ENCODE measurements at places on chromosomes 13 and 19.

DNA sequence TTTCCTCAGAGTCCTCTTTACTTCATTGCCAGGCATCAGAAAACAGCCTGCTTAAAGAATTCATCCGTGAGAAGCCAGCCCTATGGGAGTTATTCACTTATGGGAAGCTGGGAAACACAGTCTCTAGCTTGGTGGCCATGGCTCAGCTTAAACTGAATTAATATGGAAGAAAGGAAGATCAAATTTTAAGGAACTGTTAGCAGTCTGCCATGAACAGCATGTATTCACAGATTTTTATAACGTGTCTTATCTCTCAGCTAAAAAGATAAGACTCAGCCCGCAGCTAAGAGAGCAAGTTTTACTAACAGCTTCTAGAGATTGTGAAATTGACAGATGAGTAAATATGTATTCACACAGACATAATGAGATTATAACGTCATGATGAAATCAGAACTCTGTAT is 253.7 kb upstream of the RXFP2 start:
- DNase-seq, result no peak

DNA sequence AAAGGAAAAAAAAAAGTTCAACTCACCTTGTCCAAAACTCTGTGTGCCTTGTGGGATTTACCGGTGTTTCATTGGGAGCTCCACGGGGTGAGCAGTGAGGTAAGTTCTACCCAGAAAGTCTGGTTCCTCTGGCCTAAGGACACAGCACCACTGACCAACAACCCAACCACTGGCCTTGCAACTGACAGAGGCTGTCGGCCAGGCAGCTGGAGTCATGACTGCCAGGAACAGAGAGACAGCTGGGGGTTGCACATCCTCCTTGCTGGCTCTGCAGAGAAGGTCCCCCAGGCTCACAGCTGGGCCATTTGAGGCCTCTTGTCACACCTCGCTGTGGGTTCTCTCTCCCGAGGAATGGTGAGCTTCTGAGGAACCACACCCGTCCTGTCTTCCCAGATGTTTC is 59.5 kb downstream of the ANKRD10 start:
- no peak for DNase-seq

DNA sequence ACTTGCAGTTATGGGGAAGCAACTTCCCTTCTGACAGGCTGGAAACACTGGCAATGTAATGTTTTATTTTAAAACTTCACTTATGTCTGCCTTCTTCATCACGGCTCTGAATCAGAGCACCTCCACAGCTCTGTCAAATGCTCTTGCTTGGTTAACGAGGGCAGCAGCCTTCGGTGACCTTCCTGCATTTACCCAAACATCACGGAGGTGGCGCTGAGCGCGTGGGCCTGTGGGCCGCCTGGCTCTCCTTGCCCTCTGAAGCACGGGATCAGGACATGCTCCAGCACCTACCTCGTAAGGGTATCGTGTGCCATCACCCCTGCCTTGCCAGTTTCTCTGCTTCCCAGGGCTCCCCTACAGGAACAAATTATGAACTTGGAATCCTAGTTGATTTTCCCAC is 310.0 kb downstream of the TEX29 start:
- DNase-seq, result no peak

GRCh38 chr19:14090509-14091080 is at the start of gene SAMD1:
Gene SAMD1 (minus strand): TSS chr19:14090751.
- DNase-seq, result peak; percentile 69

GRCh38 chr13:57264965-57265364 is 98.0 kb downstream of the PRR20E start:
- DNase-seq, result no peak

DNA sequence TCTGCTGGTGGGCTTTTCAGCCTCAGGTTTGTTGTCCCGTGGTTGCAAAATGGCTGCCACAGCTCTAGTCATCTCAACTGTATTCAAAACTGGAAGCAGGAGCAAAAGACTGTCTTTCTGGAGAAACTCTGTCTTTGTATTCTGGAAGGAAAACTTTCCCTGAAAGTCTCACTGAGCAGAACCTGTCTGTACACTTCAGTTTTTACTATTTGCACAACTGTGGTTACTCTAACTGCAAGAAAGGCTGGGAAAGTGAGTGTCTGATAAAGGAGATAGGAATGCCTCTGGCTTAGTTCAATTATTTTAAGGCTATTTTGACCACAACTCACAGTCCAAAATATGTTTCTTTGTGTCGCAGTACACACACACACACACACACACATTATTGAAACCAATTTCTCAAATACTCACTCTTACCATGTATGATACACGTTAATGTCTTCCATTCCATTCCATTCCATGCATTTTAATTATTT is 49.7 kb upstream of the EHD2 start:
- no peak for DNase-seq

DNA sequence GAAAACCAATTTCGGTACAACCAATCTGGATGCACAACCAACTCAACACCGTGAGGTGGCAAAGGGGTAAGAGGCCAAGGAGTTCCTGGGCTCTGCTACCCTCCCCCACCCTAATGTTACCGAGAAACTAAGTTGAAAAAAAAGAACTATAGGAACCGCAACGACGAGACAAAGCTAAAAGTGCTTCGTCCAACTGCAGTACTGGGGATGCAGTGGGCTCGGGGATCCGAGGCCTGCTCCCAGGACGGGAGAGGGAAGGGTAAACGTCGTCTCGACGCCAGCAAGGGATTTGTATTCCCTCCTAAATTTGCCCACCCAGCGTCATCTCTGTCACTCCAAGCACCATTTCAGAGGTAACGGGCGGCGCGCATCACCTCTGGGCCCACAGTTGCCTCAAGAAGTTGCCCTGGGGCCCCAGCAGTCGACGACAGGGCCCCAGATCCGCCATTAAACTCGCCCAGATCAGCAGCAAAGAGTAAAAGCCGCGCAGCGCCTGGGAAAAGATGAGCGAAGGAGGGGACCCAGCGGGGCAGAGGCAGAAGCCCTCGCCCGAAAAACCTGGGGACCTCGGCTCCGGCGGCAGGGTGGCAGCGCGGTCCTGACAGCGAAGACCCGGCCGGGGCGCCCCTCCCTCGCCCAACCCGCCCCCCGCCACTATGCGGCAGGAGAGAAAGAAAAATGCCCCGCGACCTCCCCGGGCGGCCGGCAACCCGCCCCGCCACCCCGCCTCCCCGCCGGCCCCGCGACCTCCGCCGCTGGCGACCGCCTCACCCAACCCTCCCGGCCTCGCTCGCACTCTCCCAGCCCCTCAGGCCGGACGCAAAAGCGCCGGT is 752 bp downstream of the ZMYM5 start:
- no peak for DNase-seq

DNA sequence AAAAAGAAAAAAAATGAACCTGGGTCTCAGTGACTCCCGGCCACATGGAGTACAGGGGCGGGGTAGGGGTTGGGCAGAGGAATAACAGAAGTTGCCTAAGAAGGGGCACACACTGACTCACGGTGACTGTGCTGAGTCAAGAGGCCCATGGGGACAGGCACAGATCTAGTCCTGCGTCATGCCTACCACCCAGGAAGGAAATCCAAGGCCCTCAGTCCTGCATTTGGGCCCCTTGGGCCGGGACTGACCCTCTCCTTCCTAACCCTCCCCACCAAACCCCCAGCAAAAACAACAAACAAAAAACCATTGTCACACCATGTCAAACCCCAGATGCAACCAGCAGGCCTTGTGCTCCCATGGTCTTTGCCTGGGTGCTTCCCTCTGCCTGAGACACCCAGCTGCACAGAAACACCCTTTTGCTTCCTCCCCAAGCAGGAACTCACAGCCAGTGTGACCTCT is 9.6 kb upstream of the NOTCH3 start:
- no peak for DNase-seq

DNA sequence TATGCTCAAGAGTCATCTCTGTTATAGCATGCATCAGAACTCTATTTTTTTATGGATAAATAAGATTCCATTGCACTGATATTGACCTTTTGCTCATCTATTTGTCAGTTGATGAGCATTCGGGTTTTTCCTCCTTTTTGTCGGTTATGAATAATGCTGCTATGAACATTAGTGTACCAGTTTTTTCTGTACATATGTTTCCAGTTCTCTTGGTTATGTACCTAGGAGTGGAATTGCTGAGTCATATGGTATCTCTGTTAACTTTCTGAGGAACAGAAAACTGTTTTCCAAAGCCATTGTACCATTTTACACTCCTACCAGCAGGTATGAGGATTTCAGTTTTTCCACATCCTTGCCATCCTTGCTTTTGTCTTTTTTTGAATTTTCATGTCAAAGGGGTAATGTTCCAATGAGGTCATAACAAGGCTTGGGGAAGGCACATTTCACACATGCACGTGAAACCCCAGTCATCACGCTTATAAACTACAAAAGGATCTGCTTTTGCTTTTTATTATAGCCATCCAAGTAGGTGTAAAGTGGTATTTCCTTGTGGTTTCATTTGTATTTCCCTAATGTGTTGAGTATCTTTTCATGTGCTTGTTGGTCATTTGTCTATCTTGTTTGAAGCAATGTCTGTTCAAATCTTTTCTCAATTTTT is 14.6 kb downstream of the KBTBD7 start:
- no peak for DNase-seq

GRCh38 chr13:102870677-102871415 is 25.0 kb downstream of the ERCC5 start:
- DNase-seq, result peak; percentile 56

DNA sequence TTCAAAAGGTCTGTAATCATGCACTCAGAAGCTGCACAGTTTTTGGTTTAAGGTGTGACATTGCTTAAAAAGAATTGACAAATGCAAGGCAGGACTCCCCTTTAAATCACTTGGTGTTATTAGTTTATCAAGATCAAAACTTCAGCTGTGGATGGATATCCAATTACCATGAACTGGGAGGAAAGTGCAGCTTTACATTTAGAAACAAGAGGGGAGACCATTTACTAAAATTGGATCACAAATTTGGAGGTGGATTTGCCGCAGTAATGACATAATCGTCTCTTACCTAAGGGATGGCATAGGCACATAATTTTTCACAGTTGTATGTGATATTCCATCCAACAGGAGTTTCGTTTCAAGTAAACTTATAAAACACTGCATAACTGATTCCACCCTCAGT is 1610.2 kb downstream of the SLITRK5 start:
- DNase-seq, result no peak

GRCh38 chr13:104625201-104625600 is 1559.0 kb upstream of the SLC10A2 start:
- no peak for DNase-seq

GRCh38 chr13:34469196-34469986 is 472.7 kb upstream of the NBEA start:
- DNase-seq, result no peak

- DNase-seq, result no peak
These were observed 18.1 kb upstream of the EID2 start for GRCh38 chr19:39557811-39558623.

- DNase-seq, result no peak
These were observed 12.5 kb upstream of the TBC1D4 start for GRCh38 chr13:75494491-75494890.

Measured in endothelial cell (in vitro differentiated cells).